Omental fat pad (tissue), 4 donors: ENCODE measurements at places on chromosomes 1 and 21.

DNA sequence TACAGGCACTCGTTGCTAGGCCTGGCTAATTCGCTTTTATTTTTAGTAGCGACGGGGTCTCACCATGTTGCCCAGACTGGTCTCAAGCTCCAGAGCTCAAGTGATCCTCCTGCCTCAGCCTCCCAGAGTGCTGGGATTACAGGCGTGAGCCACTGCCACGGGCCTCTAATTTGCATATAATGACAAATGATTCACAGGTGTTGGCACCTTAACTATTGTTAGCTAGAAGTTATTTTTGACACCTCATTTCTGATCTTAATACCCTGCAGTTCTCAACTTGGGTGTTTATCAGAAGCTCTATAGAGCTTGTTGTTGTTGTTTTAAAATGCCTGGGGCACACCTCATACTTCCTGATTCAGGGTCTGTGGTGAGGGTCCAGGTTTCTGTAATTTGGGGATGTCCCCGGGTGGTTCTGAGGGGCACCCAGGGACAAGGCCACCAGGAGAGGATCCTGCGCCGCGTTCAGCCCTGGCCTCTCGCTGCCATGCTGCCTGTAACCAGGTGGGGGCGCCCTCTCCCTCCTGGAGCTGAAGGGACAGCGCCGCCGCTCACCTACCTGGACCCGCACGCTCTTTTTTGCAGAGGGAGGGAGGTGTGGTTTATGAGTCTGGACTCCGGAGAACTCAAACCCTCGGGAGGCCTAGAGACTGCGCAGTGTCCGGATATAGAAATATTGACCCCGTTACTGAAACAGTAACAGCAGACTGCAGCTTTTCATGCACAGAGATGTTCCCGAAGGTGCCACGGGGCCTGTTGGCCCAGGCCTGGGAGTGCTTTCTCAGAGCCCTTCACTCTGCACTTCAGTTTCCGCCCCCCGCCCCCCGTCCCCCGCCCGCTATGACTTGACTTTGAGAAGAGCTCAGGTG lies 23.0 kb upstream of the NEK2 start:
- peak; percentile 80 for DNase-seq

DNA sequence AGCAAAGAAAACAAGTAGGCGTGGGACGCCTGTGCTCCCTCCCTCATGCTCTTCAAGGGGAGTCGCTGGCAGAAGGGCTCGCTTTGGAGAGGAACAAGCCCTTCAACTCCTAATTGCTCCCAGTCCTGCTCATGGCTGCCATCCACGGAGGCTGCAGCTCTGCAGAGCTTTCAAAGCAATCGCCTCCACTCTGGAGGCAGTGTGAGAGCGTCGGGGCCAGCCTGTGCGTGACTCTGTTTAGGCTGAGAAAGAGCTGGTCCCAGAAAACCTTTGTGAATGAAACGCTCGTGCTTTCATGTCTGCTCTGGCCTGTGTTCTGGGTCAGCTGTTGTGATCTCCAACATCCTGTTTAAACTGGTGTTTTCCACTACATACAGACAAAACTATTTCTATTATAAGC lies 23.9 kb upstream of the RUNX1 start:
- DNase-seq, result no peak

GRCh38 chr1:16168622-16169360 lies 12.9 kb upstream of the EPHA2 start:
- no peak for DNase-seq

- no peak for DNase-seq
These were observed 186.8 kb downstream of the PBX1 start for GRCh38 chr1:164745736-164746135.

GRCh38 chr1:201359873-201360210 lies 17.6 kb downstream of the TNNT2 start:
- DNase-seq, result no peak

DNA sequence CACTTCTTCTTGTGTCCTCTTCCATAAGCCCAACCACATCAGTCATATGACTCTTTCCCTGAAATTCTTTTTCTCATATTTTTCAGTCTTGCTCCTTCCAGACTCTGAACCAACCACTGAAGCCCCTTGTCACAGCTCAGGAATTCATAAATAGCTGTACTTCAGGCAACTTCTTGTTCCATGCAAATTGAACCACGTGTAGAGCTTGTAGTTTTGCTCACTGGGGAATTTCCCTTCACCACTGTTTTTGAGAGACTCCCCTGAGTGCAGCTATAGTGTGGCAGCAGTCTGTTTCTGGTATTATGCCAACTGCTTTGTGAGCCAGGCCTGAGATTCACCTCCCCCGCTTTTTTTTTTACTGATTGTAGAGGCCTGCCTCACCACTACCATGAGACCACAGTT lies 150.3 kb upstream of the SPAG17 start:
- no peak for DNase-seq

DNA sequence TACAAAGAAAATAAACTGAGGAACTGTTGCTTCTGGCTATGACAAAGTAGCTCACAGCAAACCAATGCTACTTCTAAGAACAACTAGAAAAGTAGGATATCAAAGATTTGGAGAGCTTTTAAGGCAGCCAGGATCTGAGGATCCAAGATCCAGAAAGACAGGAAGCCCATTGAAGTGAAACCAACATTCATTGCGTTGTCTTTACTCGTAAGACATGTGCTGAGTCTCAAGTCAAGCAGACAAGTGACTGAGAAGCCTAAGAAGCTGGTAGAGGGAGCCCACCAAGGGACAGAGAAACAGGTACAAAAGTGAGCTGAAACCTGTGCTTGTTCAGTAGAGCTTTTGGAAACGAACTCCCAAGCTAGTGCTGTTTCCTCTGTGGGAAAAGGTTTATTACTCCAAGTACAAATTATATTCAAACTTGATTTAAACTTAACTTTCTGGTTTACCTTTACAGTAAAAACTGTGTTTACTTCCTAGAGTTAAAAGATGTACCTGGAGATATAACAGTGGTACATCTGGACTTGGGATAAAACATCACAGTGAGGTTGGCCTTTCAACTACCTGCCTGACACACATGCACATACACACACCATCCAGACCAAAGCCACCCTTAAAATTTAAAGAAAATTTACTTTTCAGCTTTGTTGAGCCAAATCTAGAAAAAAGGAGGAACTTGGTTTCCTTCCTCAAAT lies 41.2 kb downstream of the NME7 start:
- no peak for DNase-seq

GRCh38 chr1:65065524-65066418 lies 82.2 kb upstream of the AK4 start:
- DNase-seq, result no peak

DNA sequence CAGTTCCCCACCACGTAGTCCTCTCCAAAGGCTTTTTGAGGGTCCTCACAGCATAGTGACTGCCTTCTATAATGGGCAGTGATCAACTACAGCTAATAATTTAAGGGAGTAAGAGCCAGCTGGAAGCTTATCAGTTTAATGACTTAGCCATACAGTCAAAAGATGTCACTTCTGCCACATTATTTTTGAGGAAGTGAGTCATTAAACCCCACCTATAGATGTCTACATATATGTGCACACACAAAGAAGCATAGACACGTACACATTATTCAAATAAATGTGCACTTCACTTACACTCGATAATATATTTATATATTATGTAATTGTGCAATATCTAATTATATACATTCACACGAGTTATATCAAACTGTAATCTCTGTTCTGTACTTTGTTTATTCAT lies 1704.7 kb downstream of the KCNT2 start:
- no peak for DNase-seq

DNA sequence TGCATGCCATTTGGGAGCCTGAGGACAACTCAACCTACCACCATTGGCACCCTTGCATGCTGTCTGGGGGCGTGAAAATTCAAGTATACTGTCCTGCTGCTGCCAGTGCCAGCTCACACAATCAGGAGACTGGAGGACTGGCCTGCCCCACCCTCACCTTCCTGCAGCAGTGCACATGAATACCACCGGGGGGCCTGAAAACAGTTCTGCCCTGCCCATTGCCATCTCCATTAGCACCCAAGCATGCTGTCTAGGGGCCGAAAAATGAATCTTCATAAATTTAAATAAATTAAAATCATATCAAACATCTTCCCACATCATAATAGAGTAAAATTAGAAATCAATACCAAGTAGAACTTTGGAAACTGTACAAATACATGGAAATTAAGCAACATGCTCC lies 322.1 kb upstream of the TMPRSS15 start:
- DNase-seq, result no peak
